ENCODE measurements at places on chromosomes 6 and 20.

GRCh38 chr6:129598244-129599187, 111.5 kb downstream of the ARHGAP18 start:
- no peak for DNase-seq

GRCh38 chr6:106397431-106397830, 36.9 kb downstream of the CRYBG1 start:
- peak; percentile 20 for DNase-seq

GRCh38 chr20:8720089-8720488, 348.8 kb upstream of the PLCB4 start:
- DNase-seq: no peak

- no peak for DNase-seq
Observed at GRCh38 chr6:82687855-82688254, 324.2 kb downstream of the TPBG start.

- DNase-seq: no peak
Observed at GRCh38 chr20:25277941-25278521, 30.1 kb downstream of the PYGB start.

Data from D721Med (cell line).